AG04449 (cell line): ENCODE measurements at places on chromosomes 13 and 19.

GRCh38 chr13:19153782-19154450 is 27.7 kb downstream of the TUBA3C start:
- DNase-seq = no peak

GRCh38 chr13:41981951-41982715 is 21.2 kb upstream of the VWA8 start:
- no peak for DNase-seq

DNA sequence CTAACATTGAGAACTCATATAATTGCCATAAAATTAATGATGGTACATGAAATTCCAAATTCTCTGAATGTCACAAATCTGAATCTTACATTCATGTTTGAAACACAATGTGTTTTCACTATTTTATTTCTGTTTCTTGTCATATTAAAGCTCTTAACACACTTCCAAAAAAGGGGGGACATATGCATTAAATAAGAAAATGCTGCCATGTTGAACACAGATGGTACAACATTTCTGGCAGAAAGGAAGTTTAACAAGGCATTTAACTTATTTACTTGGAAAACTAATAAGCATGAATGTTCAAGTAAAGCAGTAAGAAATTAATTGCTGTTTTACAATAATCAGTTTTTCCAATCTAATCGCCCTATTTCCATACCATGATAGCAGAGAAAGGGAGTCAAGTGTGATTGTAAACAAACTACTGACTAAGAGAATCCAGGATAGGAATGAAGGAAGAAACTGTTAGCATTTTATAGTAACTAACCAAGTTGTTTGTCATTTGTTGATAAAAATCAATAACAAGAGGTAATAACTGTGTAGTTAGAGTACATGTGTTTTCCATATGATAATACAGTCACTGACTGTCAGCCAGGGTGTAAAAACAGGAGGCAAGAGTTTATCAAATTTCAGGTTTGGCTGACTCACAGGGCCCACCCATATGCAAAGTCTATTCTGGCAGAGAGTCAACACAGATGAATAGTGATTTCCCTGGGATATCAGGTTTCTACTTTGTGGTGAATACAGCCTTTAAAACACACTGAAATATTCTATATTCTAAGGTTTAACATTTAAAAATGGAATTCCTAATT is 5.7 kb upstream of the FOXO1 start:
- no peak for DNase-seq

DNA sequence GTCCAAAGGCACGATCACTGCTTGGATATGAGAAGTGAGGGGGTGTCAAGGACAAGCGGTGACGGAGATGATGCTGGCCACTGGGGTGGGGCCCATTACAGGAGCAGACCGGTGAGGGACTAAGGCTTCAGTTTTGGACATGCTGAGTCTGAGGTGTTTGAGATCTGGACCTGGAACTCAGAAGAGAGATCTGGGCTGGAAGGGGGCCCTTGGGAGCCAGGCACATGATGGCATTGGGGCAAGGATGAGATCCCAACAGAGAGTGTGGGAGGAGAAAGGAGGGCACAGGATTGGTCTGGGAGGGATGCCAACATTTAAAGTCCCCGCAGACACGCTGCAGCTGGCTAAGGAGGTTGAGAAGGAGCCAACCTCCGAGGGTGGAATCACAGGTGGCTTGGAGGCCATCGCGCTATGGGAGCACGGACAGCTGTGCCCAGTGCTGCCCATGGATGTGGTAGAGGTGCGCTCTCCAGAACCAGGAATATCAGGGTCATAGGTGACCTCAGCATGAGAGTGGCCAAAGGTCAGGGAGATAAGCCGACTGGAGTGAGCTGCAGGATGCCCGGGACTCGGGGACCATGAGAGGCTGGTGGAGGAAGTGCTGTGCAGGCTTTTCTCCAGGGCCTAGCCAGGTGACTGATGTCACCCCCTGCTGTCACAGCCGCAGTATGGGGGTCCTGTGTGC is 21.8 kb downstream of the DHRS12 start:
- no peak for DNase-seq

DNA sequence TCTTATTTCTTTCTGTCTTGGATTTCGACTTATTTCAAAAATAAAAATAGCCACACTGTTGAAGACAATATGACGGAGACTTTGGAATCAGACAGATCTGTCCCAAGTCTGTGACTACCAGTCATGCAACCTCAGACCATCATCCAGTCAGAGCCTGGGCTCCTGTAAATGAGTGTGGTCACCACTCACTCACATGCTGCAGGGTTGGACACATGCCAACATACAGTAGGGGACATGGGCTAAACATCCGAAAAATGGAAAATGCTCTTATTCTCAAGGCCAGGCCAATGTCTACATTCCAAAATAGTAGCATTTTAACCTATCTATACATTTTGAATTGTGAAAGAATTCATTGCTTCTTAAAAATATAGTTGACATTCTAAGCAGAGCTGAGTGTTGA is 75.5 kb upstream of the EDNRB start:
- DNase-seq = no peak
